ENCODE measurements at places on chromosomes 1 and 21.

DNA sequence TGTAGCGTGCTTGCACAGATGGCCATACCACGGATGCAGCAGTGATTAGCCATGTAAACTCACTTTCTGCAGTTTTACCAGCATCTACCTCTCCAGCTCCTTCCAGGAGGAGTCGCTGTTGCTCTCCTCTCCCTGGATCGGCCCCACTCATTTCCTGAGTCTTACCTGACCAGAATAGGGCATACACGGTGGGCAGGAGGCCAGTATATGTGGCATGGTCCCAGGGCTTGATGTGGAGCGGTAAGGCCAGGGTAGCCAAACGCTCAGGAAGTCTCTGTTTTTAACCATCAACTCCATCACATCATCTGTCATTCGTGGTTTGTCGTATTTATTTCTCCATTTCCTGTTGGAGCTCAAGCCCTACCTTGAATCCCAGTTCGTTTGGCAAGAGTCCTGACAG, 163.4 kb upstream of the USP24 start:
- no peak for DNase-seq

GRCh38 chr1:20216574-20216973, 30.3 kb upstream of the PLA2G2C start:
- no peak for DNase-seq

GRCh38 chr1:119463569-119463968, 43.4 kb upstream of the HSD3B1 start:
- DNase-seq = no peak

DNA sequence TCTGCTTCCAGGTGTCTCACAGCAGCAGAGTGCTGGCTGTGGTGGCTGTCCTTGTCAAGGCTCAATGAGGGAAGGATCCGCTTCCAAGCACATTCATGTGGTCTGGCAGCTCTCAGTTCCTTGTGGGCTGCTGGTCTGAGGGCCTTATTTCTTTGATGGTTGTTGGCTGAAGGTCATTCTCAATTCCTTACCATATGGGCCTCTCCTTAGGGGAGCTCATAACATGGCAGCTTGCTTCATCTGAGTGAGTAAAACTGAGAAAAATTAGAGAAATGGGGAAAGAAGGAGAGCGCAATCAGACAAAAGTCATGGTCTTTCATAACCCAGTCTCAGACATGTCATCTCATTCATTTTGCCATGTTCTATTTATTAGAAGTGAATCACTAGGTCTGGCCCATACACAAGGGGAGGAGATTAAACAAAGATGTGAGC, 81.7 kb upstream of the TSPAN2 start:
- DNase-seq = no peak

- DNase-seq = no peak
These were observed 160.2 kb downstream of the COP1 start for GRCh38 chr1:176046926-176047325.

GRCh38 chr1:16993521-16994038, 13.2 kb upstream of the MFAP2 start:
- DNase-seq = no peak

DNA sequence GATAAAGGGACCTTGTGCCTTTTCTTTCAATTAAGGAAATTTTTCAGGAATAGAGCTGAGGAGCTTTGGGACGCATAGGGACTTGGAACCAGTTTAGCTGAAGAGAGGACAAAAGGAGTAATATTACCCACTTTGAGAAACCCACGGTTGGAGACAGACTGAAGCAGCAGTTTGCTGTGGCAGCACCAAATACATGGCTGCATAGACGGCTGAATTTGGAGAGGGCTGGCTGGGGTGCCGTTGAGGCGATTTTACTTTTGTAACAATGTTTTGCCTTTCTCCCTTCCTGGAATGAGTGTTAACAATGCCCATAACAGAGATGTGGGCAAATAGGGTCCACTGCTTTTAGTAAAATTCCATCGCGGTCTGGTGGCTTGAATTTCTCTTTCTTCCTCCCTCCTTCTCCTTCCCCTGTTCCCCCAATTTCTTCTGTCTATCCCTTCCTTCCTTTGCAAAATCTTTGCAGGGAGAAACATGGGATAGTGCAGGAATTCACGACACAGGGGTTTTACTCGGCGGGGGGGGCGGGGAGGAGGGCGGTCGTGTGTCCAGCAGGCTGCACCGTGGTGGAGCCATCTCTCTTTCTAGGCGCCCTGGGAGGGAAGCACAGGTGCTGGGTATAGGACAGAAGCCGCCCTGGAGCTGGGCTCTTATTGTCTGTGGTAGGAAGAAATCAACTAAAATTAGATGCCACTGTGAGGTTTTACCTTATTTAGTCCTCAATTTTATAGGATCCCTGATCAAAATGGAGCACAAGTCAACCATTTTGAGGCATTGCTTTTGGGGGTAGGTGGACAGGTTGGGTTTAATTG, 6.8 kb downstream of the LHX4 start:
- no peak for DNase-seq

GRCh38 chr1:40633931-40634376, 31.5 kb downstream of the RIMS3 start:
- DNase-seq = no peak

All from NCI-H1092 (cell line).